NB4 (cell line): ENCODE measurements at places on chromosomes 5 and 9.

GRCh38 chr5:55370291-55370925 lies 62.6 kb downstream of the MTREX start:
- no peak for DNase-seq

- no peak for DNase-seq
These were observed 147.4 kb upstream of the RPS23 start for GRCh38 chr5:82425591-82425990.

DNA sequence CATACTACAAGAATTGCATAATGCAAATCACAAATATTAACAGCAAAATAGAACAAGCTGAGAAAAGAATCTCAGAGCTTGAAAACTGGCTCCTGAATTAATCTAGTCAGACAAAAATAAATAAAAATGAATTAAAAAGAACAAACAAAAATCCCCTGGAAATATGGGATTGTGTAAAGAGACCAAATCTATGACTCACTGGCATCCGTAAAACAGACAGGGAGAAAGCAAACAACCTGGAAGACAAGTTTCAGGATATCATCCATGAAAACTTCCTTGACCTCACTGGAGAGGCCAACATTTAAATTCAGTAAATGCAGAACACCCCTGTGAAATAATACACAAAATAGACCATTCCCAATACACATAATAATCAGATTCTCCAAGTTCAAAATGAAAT lies 229.3 kb upstream of the CTNND2 start:
- no peak for DNase-seq

GRCh38 chr5:39284552-39284951 lies 65.2 kb upstream of the FYB1 start:
- DNase-seq = no peak

GRCh38 chr5:107670087-107670931 lies 428 bp downstream of the EFNA5 start:
- DNase-seq = no peak

GRCh38 chr5:143224672-143225071 lies 178.8 kb downstream of the NR3C1 start:
- no peak for DNase-seq

- DNase-seq = no peak
These were observed 487.0 kb upstream of the TNC start for GRCh38 chr9:115604831-115605483.

DNA sequence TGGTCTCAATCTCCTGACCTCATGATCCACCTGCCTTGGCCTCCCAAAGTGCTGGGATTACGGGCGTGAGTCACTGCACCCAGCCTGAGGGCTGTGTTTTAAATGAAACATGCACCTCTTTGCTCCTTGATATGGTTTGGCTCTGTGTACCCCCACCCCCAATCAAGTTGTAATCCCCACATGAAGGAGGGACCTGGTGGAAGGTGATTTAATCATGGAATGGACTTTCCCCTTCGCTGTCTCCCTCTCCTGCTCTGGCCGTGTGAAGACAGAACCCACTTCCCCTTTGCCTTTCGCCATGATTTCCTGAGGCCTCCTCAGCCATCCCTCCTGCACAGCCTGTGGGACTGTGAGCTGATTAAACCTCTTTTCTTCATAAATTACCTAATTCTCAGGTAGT lies 12.5 kb upstream of the NOTCH1 start:
- DNase-seq = peak; percentile 73

- no peak for DNase-seq
These were observed 33.1 kb upstream of the RAB14 start for GRCh38 chr9:121234832-121235161.

- DNase-seq = no peak
These were observed 141.4 kb downstream of the MTX3 start for GRCh38 chr5:79849486-79850315.

DNA sequence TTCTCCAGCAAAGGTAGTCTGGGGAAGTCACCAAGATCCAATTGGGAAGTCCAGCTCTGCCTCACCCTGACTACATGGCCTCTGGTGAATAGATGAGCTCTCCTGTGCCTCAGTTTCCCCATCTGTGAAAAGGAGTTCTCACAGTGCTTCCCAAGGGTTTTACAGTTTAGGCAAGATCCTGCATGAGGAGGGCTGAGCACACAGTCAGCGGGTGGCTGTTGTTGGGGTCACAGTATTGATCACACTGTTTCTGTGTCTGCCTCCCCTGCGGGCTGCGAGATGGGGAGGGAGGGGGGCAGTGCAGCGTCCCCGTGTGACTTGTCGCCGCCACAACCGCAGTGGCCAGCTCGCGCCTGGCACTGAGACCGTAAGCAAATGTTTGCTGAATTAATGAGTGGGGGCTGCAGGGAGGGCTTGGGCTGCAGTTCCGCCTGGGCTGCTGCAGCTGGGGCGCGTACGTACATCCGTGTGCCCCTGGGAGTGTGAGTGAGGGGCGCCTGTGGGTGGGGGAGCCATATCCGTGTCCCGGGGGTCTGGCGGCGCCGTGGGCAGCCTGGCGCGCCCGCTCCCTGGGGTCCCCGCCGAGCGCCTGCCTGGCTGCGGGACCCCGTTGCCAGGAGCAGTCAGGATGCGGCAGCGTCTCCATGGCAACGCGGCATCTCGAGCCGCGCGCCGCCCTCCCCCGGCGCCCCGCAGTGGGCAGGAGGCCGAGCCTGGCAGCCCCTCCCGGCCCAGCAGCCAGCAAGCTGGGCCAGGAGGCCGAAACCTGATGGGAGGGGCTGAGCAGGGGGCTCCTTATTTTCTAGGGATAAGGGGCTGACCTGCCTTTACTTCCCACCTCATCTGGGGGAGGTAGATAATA lies 31.4 kb upstream of the PSD2 start:
- no peak for DNase-seq

GRCh38 chr5:122219436-122220166 lies 90.3 kb downstream of the ZNF474 start:
- no peak for DNase-seq

DNA sequence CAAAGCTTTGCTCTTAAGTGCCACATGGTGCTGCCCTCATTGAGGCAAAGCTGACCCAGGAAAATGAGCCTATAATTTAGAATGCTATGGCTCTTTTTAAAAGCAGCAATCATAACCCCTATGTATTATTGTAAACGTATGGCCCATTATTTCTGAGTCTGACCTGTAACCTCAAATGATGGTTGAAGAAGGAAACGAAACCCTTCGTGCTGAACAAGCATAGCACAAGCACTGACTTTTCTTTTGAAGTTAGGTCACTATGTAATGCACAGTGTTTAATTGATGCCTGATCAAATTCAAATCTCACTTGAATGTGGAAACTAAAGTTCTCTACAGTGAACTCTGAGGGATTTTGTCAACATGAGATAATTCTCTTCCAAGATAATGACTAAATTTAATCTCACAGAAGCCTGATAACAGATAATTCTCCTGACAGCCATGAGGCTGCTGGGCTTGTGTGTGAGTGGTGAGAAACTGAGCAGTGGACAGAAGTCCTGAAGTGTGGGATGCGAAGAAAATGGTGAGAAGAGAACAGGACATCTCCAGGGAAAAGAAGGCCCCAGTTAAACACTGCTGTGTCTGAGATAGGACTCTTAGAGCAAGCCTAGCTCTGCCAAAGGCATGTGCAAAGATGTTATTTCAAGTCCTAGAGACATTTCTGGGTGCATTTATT lies 226.9 kb downstream of the MAN2A1 start:
- no peak for DNase-seq

DNA sequence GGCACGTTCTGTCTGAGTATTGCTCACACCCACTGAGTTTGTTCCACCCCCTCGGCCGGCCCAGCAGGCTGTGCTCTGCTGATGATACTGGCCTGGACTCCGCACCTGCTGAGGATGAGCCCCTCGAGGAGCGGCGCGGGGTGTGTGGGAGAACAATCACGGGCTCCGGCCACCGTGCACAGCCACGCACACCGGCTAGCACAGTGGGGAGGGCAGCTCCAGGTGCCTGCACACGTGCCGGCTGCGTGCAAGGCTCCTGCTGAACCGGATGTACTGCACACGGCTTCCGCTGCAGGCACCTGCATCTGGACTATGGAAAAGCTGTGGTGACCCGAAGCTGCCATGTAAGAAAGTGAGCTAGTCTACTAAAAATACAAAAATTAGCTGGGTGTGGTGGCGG lies 485.2 kb upstream of the CDH9 start:
- DNase-seq = no peak

- peak; percentile 54 for DNase-seq
These were observed 1.5 kb downstream of the PRRC2B start for GRCh38 chr9:131395157-131396098.

GRCh38 chr9:8078641-8079140 lies 279.1 kb upstream of the DMAC1 start:
- peak; percentile 18 for DNase-seq

DNA sequence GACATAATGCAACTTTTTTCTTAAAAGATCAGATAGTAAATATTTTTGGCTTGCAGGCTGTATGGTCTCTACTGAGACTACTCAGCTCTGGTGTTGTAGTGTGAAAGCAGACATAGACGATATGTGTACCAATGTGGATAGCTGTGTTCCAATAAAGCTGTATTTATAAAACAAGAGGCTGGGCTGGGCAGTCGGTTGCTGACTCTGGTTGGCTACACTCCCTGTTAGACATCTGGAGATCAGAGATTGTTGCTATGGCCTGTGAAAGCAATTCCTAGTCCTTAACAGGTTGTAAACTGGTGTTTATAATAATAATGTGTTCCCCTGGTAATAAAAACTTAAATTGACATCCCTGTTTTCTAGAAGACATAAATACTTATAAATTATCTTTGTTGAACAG lies 24.4 kb upstream of the SCAMP1 start:
- no peak for DNase-seq

GRCh38 chr9:89213396-89213880 lies 34.8 kb upstream of the SHC3 start:
- DNase-seq = no peak

- DNase-seq = no peak
These were observed 555.8 kb upstream of the TLE4 start for GRCh38 chr9:79015951-79016350.

- DNase-seq = no peak
These were observed 471.5 kb downstream of the HINT1 start for GRCh38 chr5:130693509-130693908.

- peak; percentile 71 for DNase-seq
These were observed 11.4 kb upstream of the ASS1 start for GRCh38 chr9:130433168-130433946.

GRCh38 chr5:175851727-175852126 lies 19.7 kb upstream of the CPLX2 start:
- no peak for DNase-seq

DNA sequence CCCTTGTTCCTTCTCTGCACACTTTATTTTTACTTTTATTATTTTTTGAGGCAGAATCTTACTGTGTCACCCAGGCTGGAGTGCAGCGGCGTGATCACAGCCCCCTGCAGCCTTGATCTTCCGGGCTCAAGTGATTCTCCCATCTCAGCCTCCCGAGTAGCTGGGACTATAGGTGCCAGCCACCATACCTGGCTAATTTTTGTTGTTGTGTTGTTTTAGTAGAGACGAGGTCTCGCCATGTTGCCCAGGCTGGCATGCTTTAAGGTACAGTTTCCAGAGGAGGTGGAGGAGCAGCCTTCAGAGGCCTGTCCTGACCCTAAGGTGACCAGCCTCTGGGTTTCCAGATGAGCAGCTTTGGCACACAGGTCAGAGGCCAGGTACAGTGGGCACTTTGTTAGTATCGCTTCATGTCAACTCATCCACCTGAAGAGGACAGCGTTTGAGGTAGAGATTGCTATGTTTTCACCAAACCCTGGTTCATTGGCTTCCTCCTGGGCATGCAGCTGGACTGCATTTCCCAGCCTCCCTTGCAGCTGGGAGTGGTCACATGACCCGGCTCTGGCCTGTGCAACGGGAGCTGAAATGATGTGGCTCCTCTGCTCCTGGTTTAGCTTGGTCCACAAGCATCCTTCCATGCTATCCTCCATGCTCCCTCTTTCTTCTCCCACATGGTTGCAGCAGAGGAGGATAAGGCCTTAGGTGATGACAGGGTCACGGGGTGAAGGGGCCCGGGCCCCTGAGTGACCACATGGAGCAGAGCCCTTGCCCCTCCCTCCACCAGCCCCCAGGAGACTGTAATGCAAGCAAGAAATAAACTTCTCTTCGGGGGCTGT lies 139.3 kb upstream of the IER5L start:
- peak; percentile 37 for DNase-seq

DNA sequence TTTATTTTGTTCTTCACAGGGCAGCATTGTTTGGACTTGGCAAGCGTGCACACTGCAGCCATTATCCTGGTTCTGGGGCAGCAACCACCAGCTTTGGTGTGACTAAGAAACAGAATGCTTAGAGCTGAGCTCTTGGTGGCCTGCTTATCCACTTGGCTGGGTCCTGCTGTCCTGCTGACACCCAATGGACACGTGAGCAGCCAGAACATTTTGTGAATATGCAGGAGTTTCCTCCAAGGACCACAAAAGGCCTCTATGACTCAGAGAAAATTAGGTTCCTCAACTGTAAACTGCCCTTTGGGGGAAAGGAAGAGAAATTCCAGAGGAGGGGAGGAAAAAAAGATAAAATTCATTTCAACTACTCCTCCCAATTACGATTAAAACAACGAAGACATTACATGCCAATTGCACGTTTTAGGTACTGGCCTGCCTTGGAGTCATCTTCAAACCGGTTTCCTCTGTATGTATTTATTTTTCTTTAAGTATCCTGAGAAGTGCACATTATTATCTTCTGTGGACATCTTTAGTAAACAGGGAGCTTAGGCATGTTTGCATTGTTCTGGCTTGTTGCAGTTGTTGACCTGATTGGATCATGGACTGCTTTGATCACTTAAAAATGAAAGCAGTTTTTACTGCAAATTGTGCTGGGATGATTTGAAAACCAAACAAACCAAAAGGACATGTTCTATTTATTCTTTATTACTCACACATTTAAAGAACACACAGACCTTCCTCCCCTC lies 82.3 kb upstream of the TLE4 start:
- DNase-seq = peak; percentile 1

DNA sequence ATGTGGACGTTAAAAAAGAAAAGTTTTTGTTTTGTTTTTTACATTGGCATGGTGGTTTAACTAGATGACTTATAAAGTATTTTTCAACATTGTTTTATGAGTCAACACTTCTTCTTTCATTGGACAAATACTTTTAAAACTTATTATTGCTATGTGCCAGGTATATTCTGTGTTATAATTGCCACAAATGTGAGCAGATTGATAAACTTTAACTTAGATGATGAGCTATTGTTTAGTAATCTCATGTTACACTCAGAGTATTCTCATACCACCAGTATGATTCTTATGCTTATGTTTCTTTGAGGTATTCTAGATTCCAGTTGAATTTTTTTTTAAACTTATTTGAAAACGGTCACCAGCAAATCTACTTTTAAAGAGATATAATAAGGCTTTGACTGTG lies 60.3 kb downstream of the RASA1 start:
- DNase-seq = no peak

GRCh38 chr5:74408150-74409043 lies 232.1 kb downstream of the ENC1 start:
- DNase-seq = no peak

GRCh38 chr5:129670957-129671500 lies 76.9 kb upstream of the MINAR2 start:
- no peak for DNase-seq

GRCh38 chr5:58912116-58912515 lies 329.2 kb downstream of the RAB3C start:
- peak; percentile 28 for DNase-seq

GRCh38 chr9:137396634-137397367 lies 26.2 kb downstream of the EXD3 start:
- DNase-seq = no peak

GRCh38 chr9:136121801-136122200 lies 3.1 kb upstream of the TMEM250 start:
- DNase-seq = no peak

GRCh38 chr5:149782895-149783586 lies 52.9 kb downstream of the PPARGC1B start:
- no peak for DNase-seq

- no peak for DNase-seq
These were observed 334.4 kb downstream of the ARHGEF28 start for GRCh38 chr5:73960426-73960825.
